SJCRH30 (cell line): ENCODE measurements at places on chromosomes 4 and X.
A peak's percentile ranks its signal among the peaks of the same experiment; 100 is the strongest.

- DNase-seq = no peak
These were observed 298.4 kb downstream of the ARHGAP24 start for GRCh38 chr4:85773372-85773771.

GRCh38 chr4:5051278-5052203 is at the start of gene STK32B:
TSS of gene STK32B (plus strand) at chr4:5051480.
- DNase-seq = peak; percentile 56

DNA sequence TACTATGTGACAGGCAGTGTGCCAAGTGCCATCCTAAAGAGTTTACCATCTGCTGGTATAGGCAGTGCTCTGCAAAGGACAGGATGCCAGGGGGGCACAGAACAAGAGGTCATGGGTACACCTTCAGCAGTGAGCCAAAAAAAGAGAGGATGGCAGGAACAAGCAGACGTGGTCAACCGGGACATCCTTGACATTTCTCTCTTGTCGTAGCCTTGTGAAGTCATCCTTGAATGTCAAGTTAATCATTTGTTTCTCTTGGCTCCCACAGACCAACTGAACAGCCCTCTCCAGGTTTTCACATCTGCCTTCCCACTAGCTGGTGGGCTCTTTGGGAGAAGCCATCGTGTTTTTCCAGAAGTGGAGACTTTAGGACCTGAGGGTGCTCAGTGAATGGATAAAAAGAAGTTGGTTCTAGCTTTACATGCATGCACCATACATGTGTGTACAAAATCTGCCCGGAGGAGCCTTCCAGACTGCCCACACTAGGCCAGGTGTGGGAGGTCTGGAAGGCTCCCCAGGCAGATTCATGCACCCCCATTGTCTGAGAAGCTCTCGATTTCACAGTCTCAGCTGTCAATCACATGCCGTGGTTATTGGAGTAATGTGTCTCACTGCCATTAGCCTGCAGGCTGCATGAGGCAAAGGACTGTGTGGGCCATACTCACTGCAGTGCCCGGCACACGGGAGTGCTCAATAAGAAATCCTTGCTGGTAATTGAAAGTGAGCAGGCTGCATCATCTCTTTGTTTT is 16.4 kb downstream of the PNMA6F start:
- no peak for DNase-seq

DNA sequence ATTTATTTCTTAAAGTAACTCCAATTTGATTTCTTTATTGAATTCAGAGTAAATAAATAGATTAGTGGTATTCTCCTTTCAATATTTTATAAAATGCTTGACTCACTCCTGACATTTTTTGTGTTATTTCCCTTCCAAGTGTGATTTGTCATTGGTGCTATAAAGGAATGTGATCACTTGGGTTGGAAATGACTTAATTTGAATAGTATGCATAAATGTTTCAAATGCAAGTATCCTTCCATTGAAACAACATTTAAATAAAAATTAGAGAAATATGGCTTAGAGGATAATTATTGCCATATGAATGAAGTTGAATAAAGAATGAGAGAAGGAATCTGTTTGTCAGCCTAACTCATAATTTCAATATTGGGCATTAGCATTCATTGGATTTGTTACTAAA is 182.7 kb downstream of the PABPC4L start:
- no peak for DNase-seq

DNA sequence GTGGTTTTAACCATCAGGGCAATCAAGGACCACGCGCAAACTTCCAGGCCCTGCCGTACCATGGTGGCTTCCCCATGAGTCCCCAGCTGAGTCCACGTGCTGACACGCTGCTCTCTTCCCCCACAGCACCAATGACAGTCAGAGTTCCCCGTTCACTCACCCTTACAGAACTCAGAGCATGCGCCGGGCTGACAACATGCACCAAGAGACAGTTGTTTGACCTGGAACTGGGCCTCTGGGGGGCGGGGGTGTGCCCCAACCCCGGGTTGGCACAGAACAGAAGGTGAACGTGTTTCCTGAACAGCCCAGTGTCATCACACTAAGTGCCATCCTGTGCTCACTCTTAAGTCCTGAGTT is 29.4 kb downstream of the IRF2 start:
- DNase-seq = no peak

DNA sequence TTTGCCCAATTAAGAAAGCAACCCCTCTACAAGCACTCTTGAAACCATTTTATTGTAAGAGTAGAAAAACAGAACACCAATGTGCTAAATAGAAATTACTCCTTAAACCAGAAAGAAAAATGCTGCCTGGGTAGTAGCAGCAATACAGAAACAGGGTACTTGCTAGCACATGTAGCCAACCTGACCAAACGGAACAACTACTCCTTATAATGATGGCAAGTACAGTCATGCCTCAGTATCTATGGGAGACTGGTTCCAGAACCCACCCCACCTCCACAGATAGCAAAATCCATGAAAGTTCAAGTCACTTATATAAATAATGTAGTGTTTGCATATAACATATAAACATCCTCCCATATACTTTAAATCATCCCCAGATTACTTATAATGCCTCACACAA is 168.8 kb downstream of the ATRX start:
- no peak for DNase-seq

DNA sequence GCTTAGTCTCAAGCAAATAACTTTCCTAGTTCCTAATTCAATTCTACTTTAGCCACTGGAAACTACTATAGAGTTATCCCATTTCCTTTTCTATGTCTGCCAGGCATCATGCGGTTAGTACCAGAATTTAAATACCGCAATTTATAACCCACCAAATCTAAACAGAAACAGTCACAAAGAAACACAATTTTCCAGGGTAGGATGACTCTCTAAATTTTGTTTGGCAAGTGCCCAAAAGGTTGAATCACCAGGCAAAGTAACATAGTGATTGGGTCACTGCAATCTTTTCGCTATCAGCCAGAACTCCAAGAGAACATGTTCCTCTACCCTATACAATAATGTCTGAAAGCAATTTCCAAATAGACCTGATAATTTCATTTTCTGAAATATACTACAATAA is 240.2 kb upstream of the GRIA3 start:
- peak; percentile 50 for DNase-seq

DNA sequence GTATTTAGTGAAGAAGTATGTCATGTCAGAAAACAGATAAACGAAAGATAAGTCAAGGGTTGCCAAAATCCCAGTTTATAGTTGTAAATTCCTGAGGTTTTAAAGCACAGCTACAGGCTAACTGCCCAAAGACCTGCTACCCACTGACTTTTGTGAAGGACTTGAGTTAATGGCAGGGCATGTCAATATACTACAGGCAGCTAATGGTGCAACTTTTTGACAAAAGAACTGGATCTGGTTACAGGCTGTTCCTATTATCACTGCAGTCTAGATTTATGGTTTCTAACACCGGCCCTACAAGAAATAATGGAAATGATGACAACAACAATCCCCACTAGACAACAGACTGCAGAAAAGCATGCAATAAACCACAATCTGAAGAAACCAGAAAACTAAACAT is 6.4 kb downstream of the SCML2 start:
- peak; percentile 7 for DNase-seq

DNA sequence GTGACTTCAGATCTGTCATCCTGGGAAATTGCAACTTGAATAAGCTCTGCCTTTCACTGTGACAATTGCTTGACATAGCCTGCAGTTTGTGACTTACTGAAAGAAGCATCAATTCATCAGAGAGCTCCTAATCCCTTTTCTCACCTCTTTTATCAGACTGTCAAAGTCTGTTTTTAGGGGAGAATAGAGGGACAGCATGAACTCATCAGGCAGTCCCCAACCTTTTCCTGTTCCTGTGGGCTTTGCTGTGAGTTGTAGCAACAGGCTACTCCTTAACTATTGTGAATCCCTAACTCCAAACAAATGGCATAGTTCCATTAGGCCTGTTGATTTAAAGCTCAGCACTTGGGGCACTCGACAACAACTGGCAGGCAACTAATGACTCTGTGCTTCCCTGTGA is 64.9 kb downstream of the DOCK11 start:
- DNase-seq = peak; percentile 25

- no peak for DNase-seq
These were observed 120.8 kb downstream of the EGF start for GRCh38 chr4:110033355-110034025.

GRCh38 chr4:95839891-95840290 is at the start of gene PDHA2:
TSS of gene PDHA2 (plus strand) at chr4:95840093. CDS start at chr4:95840151, 58 bp downstream.
- no peak for DNase-seq

GRCh38 chrX:108209006-108209554 is 117.5 kb downstream of the ATG4A start:
- no peak for DNase-seq

DNA sequence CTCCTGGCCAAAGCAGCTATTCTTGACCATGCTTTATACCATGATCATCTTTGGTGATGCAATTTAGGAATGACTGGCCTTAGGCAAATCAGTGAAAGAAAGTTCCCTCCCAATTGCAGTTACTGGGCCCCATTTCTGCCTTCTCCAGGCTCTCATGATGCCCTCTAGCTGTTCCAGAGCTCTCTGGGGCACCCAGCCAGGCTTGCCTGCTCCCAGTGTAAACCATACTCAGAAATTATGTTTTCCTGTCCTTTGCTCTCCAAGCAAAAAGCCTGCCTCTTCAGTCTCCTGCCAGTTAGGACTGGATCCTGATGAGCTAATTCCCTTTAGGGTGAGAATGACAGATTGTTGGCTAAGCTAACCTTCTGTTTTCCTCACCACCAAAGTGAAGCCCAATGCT is 85.3 kb upstream of the RBPJ start:
- no peak for DNase-seq

DNA sequence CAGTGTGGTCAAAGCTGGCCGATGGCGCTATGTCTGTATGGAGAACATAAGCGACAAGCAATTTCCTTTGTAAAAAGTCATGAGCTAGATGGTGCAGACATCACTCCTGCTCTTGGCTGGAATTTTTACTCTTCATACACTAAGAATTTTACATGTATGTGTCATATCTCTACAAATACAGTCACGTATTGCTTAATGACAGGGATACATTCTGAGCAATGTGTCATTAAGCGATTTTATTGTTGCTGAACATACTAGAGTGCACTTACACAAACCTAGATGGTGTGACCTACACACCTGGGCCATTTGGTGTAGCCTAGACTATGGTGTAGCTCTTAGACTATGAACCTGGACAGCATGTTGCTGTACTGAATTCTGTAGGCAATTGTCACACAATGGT is 185.4 kb downstream of the SOWAHB start:
- no peak for DNase-seq

- DNase-seq = no peak
These were observed 6.7 kb upstream of the MSX1 start for GRCh38 chr4:4852591-4853362.

DNA sequence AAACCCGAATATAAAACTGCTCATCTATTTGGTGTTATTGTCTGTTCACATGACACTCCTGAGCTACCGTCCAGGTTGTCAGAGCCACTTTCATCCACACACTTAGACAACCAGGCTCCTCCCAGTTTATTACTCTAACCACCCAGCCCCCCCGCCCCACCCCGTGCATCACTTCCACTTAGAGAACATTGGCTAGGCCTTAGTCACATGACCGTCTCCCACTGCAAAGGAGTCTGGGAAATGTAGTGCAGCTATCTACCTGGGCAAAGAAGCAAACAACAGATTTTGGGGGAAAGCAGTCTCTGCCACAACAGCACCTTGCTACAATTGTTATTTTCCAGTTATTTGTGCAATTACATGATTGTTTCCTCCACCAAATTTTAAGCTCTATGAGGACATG is 57.6 kb upstream of the RBPJ start:
- no peak for DNase-seq

- DNase-seq = peak; percentile 73
These were observed 139.6 kb downstream of the SOWAHB start for GRCh38 chr4:76758290-76758882.

- DNase-seq = no peak
These were observed 148.1 kb downstream of the PLS3 start for GRCh38 chrX:115709039-115709438.

- no peak for DNase-seq
These were observed 78.6 kb downstream of the PPP2R2C start for GRCh38 chr4:6393544-6394475.

DNA sequence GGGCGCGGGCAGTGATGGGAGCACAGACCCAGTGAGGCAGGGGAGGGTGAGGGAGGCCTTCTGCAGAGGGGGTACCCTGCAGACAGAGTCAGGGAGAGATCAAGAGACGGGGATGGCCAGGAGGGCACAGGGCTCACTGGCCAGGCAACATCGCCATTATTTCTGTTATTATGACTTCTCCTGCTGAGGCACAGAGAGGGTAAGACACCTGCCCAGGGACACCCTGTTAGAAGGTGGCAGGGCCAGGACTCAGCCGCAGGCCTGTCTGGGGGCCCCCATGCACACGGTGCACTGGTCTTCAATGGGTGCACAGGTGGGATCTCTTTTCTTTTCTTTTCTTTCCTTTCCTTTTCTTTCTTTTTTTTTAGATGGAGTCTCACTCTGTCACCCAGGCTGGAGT is 15.8 kb downstream of the BLOC1S4 start:
- no peak for DNase-seq

- no peak for DNase-seq
These were observed 236.1 kb downstream of the FBXO8 start for GRCh38 chr4:174047363-174047762.

DNA sequence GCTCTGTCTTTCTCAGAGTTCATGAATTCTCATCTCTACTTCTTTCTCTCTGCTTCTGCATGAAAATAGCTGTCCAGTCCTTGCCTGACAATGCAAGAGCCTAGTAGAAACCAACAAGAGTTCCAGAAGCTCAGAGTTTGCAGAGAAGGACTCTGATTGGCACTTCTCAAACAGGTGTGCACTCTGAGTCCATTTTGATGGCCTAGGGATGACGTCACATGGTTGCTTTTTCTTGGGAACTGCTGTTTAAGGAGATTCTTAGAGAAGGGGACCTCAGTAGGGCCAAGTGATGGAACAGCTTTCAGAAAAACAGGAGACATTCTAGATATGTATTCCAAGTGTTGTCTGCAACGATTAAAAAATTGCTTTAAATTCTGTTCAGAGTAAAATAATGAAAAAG is 56.8 kb downstream of the HMGB2 start:
- no peak for DNase-seq

DNA sequence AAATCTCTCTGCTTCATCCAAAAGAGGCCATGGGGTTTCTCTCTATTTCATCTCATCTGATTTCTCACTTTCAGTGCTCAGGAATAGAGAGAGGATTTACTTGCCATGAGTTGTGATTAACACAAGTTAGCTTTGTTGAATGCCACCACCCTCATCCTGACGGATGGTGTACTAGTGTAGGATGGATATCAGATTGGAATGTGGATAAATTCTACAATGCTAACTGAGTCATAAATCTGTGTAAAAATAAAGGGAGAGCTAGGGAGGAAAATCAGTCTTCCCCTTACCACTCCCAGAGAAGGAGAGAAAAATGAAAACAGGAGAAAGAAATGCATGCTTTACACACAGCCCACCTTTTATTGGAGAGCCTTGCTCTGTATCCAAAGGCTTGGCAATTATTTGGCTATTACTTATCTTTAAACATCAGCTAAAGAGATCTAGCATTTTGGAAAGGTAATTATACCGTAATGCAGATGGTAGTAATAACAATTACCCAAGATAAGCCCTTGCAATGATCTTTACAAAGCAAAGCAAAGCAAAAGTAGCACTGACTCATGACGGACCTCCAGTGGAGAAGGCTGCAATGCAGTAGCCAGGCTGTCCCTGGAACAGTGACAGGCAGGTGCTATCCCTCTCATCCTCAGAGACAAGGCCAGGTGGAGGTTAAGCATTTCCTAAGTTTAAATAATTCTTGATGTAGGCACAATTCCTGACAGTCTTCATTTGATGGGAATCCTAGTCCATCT is 306.3 kb upstream of the PPARGC1A start:
- no peak for DNase-seq
